Right cardiac atrium (tissue), 5 donors: ENCODE measurements at places on chromosomes 2 and 18. TPM values are rescaled to one million over a fixed set of nuclear protein-coding genes. Genes with fewer than 3 reads are reported as not detected.

- no peak for DNase-seq
Observed at GRCh38 chr2:49129034-49129433, 25.3 kb downstream of the FSHR start.

Gene PCARE
- 2.8 TPM for total RNA-seq

- no peak for DNase-seq
Observed at GRCh38 chr18:56448751-56449150, 189.6 kb downstream of the TXNL1 start.

DNA sequence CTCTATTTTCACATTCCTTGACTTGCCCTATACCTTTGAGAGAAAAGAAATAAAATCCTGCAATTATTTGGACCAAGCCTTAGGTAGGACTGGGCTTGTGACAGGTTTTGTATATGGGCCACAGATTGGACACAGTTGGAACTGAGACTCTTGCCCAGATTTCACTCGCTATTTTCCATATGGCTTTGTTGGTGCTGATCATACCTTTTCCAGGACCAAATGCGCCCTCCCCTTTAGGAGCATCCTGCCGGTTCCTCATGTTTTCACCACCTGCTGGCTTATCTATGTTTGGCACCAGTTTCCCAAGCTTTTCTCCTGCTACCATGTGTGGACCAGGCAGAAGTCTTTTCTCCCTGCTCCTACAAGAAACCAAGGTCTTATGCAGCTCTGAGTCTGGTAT is 494.9 kb downstream of the EPHA4 start:
- no peak for DNase-seq

Gene SCN9A
- 0.71 TPM for total RNA-seq

Gene INO80C
- total RNA-seq = 26.5 TPM

Gene METAP1D
- 4.8 TPM for total RNA-seq
